ENCODE measurements at places on chromosomes 2 and 18.

DNA sequence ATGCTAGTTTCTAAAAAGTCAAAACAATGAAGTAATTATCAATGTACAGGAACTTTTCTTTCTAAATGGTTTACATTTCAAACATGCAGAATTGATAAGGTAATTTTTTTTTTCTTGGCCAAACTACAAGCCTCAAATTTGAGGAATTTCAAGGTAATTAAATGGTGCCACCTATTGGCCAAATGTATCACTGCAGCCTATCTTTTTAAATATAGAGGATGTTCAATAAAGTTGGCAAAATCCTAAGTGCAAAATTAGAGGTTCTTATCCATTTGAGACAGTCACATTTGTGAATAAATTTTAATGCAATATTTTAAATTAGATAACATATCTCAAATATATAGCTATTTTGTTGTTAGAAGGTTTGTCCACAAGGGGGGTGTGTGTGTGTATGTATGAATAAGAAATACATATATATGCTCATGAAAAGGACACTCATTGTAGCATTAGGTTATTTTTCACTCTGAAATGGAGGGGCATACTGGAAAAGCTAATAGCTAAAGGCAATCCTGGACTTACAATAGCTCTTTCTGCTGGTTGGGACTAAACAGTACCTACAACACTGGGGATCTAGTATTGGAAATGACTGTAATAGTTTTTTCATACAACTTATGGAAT, 26.2 kb downstream of the MMADHC start:
- DNase-seq, result no peak

- DNase-seq, result no peak
Observed at GRCh38 chr2:217611056-217611455, 391.7 kb downstream of the TNS1 start.

- DNase-seq, result no peak
Observed at GRCh38 chr2:30800159-30800558, 7.1 kb downstream of the CAPN13 start.

GRCh38 chr2:149858901-149859634, 271.5 kb upstream of the MMADHC start:
- DNase-seq, result no peak

DNA sequence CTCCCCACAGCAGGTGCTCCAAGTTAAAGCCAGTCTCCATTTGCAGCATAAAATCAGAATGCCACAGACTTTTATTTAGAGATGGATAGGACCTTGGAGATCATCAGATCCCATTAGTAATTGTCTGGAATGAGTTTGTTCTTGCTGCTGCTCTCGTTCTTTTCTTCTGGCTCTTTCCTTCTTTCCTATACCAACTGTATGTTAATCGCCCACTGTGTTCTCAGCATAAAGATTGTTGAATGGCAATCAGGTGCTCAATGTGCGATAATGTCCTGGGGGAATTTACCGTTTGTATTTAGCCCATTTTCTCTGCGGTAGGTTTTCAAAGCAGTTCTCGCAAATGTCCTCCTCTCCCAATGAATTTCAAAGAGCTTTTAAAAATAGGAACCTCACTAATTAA, 3.3 kb downstream of the GPR39 start:
- DNase-seq, result no peak

Data from RWPE1 (cell line).